Uterus (tissue), 4 donors: ENCODE measurements at places on chromosomes 7 and 10. TPM values are rescaled to one million over a fixed set of nuclear protein-coding genes. Genes with fewer than 3 reads are reported as not detected.

The FAM25C gene
- total RNA-seq = not detected

The NCAPG2 gene
- 6.2 TPM for total RNA-seq

The COL13A1 gene
- total RNA-seq = 3.6 TPM

The MYOF gene
- 65.0 TPM for total RNA-seq

The CWF19L1 gene
- total RNA-seq = 4.1 TPM

The STAMBPL1 gene
- total RNA-seq = 8.9 TPM

The OR2A42 gene
- total RNA-seq = not detected
